ENCODE measurements at places on chromosomes 12 and 14. TPM values are rescaled to one million over a fixed set of nuclear protein-coding genes. Genes with fewer than 3 reads are reported as not detected.

GALNT8 gene
- not detected for total RNA-seq

EPYC gene
- total RNA-seq, result not detected

RTL1 gene
- total RNA-seq, result 0.31 TPM

NYNRIN gene
- total RNA-seq, result 0.26 TPM

PPM1H gene
- 6.0 TPM for total RNA-seq

KRT85 gene
- total RNA-seq, result not detected

PLEKHD1 gene
- not detected for total RNA-seq

AP1G2 gene
- 46.4 TPM for total RNA-seq

SUPT16H gene
- 99.3 TPM for total RNA-seq

DPF3 gene
- 0.22 TPM for total RNA-seq

ANKS1B gene
- total RNA-seq, result 0.45 TPM

HELB gene
- 1.5 TPM for total RNA-seq

RNF212B gene
- not detected for total RNA-seq

CPNE6 gene
- not detected for total RNA-seq

RNASE4 gene
- 4.3 TPM for total RNA-seq

LMNTD1 gene
- total RNA-seq, result not detected

CBLN3 gene
- 1.5 TPM for total RNA-seq
